ENCODE measurements at places on chromosomes 7 and 10.

GRCh38 chr7:50768485-50769474 lies 13.9 kb downstream of the GRB10 start:
- no peak for DNase-seq

DNA sequence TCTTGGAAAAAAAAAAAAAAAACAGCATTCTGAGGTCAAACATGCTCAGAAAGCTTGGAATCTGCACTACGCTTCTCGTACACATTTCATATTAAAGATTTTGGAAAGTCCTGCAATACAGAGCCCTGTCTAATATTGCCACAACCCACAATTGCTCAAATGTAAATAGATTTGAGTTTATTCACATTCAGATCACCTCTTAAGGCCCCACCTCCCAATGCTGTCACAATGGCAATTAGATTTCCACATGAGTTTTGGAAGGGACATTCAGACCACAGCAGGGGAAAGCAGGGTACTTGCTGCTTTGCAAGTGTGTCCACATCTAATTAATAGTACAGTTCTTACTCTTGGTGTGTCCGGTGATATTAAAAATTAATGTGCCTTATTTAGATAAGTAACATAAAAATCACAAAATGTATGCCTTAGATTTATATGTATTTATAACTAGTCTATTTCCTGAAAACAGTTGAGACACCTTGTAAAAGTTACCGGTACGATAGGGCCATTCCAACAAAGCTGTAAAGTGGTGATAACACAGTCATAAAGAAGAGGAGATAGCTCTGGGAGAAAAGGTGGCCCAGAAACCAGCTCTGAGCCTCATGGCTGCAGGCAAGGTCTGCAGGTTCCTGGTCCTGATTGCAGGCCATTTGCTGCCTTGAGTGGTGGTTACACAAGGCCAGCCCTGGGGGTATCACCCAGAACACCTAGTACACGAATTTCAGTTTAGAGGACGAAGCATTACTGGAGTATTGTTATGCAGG lies 27.9 kb downstream of the EGFR start:
- no peak for DNase-seq

DNA sequence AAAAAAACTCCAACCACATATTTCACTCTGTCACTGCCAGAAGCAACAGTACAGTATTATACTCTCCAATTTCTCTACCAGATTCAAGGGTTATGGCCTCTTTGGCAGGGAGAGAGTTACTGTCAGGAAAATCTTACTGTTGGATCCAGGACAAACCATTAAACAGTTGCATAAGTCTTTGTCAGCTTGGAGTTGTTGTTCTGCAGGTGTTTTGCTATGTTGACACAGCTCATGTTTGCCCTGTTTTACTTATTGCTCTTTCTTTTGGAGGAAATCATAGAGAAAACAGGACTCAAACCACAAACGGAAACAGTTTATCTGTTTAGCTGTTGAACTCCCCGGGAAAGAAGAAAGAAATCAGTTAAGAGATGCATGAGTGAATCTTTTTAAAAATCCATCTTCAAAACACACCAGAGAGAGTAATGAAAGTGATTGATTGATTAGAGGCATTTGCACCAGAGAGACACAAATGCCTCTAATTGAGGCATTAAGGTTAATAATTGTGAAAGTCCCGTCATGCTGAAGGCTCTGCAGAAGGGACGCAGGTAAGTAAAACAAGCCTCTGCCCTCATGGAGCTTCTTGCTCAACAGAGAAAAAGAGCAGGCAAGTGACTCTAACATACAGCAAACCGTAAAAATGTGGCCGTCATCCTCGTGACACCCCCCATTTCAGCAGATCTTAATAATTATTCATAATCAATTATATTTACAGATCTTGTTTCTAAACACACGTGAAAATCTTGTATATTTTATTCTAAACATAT lies 38.7 kb upstream of the ARHGAP21 start:
- DNase-seq, result no peak

GRCh38 chr10:49024484-49024883 lies 84.8 kb upstream of the LRRC18 start:
- no peak for DNase-seq

DNA sequence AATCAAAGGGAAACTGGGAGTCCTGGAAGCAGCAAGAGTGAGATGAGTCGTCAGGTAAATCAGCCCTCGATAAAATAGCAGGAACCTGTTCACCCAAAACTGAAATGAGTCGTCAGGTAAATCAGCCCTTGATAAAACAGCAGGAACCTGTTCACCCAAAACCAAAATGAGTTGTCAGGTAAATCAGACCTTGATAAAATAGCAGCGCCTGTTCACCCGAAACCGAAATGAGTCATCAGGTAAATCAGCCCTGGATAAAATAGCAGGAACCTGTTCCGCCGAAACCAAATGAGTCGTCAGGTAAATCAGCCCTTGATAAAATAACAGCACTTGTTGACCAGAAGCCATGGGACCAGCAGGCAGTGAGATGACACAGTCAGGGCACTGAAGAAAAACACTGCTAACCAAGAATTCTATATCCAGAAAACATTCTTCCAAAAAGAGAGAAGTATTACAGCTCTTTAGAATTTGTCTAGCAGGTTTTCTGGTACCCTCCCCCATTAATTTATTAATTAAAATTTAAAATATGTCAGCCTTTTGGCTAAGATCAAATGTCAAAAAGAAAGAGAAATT lies 3.4 kb upstream of the CYP2E1 start:
- no peak for DNase-seq

DNA sequence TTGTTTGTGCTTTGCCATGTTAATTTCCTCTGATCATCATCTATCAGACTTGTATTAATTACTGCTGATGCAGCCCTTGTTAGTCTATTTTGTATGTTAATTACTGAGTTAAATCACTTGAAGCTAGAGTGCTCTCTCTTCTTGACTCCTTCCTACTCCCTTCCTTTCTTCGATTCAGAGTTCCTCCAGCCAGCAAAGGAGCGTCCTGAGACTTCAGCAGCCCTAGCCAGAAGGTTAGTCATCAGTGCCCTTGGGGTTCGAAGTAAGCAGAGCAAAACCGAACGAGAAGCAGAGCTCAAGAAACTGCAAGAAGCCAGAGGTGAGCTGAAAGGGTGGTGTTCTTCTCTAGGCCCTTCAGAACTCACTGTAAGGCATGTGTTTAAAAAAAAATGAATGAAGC lies 32.1 kb downstream of the LOXL4 start:
- no peak for DNase-seq

GRCh38 chr10:5581670-5582566 lies 57.2 kb downstream of the CALML3 start:
- DNase-seq, result no peak

DNA sequence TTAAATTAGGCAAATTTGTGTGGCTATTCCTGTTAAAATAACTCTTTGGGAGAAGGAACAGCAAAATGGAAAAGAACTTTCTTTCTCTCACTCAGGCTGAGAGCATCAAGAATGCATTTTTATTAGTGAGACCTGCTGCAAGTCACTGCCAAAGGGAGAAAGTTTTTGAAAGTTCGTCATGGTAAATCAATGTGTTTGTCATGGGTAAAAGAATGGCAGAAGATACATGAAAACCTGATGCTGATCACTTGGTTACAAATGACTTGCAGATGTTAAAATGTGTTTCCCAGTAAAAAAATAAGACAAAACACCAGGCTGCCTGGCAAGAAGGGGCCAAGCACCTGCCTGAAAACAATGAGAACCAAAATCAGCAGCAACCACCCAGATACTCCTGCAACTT lies 484.7 kb upstream of the NRP1 start:
- no peak for DNase-seq

DNA sequence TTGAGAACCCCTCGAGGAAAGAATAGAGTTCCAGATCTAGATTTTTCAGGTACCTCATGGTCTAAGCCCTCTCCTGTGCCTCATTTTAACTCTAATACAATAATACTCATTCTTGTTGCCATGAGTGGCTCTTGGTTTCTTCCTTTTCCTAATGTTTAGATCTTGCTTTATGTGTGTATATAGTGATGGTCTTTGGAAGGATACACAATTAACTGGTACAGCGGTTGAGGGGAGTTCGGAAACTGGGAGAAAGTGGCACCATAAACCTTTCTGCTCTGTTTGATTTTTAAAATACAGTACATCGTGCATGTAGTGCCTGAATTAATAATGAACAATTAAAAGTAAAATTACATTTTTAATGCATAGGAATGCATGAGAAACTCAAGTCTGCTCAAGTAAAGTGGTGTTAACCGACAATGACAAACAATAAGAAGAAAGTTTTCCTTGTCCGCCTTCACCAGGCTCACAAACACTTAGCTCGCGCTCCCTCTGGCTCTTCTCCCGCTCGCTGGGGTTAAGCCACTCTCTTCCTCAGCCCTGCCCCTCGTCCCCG lies 386 bp upstream of the EIF4EBP2 start:
- DNase-seq, result no peak

- DNase-seq, result no peak
These were observed 1.5 kb downstream of the IL6 start for GRCh38 chr7:22728401-22729029.

- DNase-seq, result no peak
These were observed 76.4 kb upstream of the RSU1 start for GRCh38 chr10:16893664-16894063.

GRCh38 chr10:131849591-131850382 lies 51.0 kb upstream of the PPP2R2D start:
- no peak for DNase-seq

DNA sequence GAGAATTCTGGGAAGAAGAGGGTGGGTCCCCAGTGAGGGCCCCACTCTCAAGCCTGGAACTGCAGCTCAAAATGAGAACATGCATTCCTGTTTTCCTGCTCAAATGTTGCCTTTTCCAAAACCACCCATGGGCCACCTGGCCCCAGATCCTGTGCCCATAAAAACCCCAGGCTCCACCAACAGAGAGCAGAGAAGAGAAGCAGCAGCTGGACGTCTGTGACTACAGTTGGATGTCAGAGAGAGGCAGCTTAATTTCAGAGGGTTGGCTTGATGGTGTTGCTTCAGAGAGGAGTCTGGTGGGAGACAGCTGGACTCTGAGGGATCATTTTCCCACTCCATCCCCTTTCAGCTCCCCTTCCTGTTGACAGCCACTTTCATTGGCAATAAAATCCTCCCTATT lies 256.4 kb downstream of the FZD1 start:
- DNase-seq, result no peak

- DNase-seq, result no peak
These were observed 97.9 kb downstream of the ANKIB1 start for GRCh38 chr7:92343714-92344113.

GRCh38 chr10:73998929-73999691 lies 1.2 kb downstream of the VCL start:
- DNase-seq, result no peak

DNA sequence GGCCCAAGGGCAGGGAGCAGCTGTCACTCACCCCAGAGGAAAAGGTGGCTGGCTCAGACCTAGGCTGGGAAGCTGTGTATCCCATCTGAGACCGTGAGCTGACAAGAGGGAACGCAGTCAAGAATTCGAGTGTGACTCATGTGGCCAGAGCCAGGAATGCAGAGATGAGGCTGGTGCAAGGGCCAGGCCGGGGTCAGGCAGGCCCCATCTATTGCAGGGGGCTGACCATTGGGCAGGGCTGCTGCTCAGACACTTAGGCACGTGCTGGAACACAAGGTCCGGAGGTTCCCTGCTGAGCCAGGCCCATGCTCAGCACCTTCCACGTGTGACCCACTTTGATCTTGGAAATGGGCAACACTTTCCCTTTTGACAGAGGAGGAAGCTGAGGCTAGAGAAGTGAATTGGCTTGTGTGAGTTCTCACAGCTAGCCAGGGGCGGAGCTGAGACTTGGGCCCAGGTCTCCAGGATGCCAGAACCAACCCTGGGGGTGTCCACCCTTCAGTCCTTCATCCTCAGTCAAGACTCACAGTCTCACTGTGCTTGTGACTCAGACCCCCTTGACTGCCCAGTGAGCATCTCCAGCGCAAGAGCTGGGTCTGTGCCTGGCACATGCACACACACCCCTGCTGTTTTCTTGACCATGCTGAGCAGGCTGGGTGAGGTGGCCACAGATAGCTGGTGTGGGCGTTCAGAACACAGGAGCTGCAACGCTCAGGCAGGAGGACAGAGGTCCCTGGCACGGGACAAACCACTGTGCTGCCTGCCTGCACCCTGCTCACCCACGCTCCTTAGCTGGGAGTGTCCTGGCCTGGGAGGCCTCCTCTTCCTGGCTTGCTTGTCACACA lies 47.6 kb upstream of the PPIF start:
- DNase-seq, result no peak

DNA sequence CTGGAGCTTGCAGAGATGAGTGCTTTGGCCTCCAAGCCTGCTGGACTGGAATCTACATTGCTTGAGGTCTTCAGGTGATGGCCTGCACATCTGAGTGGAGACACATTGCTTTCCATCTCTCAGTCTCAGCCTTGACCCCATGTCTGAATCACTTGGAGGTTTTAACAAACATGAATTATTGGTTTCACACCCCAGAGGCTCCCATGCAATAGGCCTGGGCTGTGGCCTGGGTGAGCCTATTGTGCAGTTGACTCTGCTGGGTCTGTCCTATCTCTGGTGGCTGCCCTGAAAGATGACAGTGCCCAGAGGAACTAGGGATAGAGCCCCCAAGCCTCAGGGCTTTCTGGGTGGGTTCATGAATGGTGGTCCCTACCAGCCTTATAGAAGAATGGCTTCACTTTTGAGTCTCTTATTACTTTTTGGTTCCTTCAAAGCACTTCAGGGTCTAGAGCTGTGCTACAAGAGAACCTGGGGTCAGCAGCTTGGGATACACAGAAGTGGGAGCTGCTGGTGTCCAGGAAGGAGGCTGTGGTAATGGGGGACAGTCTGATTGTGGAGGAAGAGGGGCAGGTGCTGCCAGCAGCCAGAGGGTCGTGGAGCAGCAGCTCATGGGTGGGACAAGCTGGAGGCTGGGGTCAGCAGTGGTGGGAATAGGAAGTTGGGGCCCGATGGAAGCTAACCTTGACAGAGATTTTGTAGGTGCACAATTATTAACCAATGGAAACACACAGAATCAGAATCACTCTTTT lies 5.5 kb downstream of the RAMP3 start:
- DNase-seq, result no peak

GRCh38 chr7:94396596-94396995 lies 1.9 kb downstream of the COL1A2 start:
- DNase-seq, result no peak

GRCh38 chr10:85795460-85795859 lies 571.1 kb downstream of the GRID1 start:
- no peak for DNase-seq

- DNase-seq, result no peak
These were observed 26.3 kb downstream of the SP4 start for GRCh38 chr7:21454182-21454581.

DNA sequence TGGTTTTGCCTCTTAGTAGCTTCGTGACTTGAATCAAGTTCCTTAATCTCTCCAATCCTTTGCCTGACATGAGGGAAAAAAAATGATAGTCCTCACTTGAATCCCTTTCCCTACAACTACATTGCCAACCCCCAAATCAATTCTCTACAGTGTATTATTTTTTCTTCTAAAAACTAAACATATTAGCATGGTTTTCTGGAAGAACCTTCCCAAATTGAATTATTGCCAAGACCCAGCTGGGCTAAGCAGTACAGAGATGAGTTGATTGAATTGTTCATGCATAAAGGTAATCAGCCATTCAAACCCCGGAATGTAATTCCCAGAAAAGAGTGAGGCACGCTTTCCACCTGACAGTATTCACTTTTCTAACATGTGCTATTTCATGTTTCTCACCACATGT lies 155.6 kb upstream of the AGR3 start:
- DNase-seq, result no peak

Measured in stimulated activated CD4-positive, alpha-beta T cell treated with anti-CD3 and anti-CD28 coated beads, Interleukin-2, amount 100 ng/mL, for 48 hours (primary cell).